ENCODE measurements at places on chromosomes 2 and 18.

DNA sequence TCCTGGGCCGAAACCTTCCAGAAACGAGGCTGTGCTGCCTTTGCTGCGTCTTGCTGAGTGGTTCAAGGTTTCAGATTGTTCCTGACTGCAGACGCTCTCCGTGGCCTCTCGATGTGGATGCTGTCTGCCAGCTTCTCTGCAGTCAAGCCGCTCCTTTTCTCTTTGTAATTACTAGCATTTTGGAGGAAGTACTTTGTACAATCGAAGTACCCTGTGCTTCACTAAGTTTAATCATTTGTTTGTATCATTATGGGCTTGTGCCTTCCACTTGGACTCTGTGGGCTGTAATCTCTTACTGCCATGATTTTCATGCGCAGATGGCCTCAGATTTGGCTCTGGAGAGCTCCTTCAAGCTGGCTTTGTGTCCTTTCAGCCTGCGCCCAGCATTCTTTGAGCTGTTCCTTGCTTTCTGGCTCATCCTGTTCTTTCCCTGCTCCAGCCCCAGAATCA is 49.3 kb downstream of the TRAF3IP1 start:
- DNase-seq = no peak

DNA sequence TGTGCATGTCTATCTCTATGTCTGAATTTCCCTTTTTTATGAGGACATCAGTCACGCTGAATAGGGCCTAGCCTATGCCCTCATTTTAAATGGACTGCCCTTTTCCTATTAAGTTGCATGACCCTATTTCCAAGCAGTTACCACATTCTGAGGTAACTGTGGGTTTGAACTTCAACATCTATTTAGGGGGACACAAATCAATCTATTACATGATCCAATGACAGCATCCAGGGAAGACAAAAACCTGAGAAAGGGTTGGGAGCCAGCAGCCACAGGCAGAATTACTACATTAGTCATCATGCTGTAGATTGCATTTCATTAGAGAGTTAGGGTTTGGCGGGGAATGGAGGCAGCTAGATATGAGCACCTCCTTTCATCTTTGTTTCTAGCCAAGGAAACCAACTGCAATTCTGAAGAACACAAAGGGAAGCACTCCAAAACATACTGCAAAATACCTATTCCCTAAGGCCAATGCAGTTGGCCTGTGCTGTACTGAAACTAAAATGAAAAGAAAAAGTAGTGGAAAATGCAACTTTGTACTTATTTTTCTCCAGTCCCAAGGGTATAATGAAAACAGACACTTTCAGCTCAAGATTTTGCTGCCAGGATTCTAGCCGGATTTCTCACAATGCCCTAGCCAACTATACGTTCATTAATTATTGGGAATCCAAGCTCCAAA is 40.4 kb upstream of the C1D start:
- no peak for DNase-seq

DNA sequence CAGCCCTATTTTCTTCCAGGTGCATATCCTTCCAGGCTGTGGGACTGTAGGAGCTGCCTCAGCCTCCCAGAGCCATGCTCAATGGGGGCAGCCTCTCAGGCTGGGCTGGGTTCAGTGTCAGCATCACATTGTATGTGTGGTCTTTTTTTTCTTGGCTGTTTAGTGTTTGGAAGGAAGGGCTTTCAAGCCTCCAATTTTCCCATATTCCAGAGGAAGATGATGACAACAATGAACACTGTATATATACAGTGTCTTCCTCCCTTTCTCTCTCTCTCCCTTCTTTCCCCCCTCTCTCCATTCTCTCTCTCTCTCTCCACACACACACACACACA is 326.4 kb downstream of the DYSF start:
- DNase-seq = no peak

DNA sequence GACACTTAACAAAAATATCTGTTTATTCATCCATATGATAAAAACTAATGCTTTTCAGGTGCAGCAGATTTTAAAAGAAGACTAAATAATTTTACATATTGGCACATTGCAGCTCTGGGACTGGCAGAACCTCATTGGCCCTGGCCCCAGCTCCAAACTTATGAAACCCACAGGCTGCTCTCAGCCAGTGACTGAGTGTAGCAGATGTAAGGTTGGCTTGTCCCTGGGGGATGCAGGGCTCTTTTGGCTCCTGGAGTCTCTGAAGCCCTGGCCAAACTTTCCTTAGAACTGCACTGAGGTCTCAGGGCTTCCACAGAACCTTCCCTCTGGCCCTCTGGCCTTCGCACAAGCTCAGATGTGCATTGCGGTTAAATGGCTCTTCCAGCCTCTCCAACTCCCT is 725.0 kb upstream of the SOX11 start:
- DNase-seq = no peak

GRCh38 chr2:190529486-190530247 is 4.9 kb downstream of the NEMP2 start:
- no peak for DNase-seq

- no peak for DNase-seq
These were observed 9.4 kb upstream of the GPR17 start for GRCh38 chr2:127636248-127637235.
